Stimulated activated CD4-positive, alpha-beta T cell treated with anti-CD3 and anti-CD28 coated beads, Interleukin-1b, Interleukin-23, amount 100 ng/mL, for 1 hour (primary cell): ENCODE measurements at places on chromosomes 6 and 20.

- no peak for DNase-seq
These were observed 118.5 kb downstream of the SYCP2 start for GRCh38 chr20:59814840-59815340.

DNA sequence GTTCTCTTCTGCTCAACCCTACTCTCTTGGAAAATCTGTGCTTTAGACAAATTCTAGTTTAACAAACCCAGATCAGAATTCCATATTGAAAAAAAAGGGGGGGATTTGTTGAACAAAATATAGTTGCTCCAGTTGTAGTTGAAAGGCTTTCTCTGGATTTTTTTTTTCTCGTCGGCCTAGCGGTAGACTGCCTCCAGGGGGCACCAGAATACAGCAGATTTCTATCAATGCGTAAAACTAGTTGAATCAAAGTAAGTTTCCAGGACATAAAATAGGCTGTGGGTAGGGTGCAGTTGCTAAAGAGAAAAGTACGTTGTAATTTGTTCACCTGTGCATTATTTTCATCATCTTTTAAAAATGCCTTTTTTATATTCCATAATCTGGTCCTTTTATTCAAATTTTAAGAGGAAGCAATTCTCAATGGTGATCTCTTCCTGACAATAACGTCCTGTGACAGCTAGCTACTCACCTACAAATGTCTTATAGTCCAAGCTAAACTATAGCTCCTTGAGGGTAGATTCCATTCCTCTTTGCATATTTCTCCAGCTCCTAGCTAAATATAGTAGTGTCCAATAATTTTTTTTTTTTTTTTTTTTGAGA, 105.4 kb downstream of the PERP start:
- DNase-seq = peak; percentile 41

DNA sequence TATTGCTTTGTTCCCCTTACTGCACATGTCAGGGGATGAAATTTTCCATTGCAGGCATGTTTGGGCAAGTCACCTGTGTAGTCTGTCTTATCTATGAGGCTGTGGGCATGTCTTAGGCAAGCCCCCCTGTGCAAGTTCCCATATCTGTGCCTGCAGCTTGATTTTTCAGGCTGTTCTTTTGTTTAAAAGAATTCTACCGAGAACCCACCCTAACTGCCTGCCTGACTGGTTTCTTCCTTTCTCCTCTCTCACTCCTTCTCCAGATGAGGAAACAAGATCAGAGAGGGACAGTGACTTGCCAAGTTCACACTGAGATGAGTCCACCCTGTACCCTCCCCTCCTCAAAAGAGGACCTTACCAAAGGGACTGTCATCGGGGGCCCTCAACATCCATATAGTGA, 11.0 kb downstream of the TREML2 start:
- DNase-seq = no peak

DNA sequence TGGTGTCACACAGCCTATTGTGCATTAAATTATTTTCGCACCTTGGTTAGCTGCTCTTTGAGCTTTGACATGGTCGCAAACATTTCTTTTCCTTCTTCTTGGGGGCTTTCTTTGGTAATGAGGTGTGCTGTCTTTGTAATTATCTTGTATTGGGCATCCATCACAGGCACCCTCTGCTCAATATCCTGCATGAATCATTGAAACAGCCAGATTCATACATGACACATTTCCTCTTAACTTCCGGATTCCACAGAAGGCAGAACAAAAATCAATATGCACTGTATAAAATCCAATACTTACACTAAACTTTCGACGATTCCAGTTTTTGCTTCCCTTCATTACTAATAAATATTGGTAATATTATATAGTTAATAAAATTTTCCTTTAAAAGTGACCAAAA, 175.6 kb downstream of the SYNE1 start:
- no peak for DNase-seq

GRCh38 chr6:28001751-28002150, 44.7 kb downstream of the OR2B6 start:
- no peak for DNase-seq

- DNase-seq = no peak
These were observed 250.1 kb downstream of the TBX18 start for GRCh38 chr6:84514089-84514971.

GRCh38 chr6:130913120-130913519, 85.9 kb downstream of the SMLR1 start:
- DNase-seq = no peak

DNA sequence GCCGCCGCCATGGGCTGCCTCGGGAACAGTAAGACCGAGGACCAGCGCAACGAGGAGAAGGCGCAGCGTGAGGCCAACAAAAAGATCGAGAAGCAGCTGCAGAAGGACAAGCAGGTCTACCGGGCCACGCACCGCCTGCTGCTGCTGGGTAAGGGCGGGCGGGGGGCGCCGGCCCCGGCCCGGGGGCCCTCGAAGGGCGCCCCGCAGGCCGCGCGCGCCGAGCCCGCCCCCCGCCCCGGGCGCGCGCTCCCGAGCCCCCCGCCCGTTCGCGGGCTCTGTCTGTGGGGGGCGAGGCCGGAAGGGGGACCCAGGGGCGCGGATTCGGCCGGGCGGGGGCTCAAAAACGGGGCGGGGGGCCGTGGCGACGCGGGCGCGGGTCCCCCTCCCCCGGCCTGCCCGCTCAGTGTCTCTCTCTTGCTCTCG, 39.2 kb downstream of the GNAS start:
- no peak for DNase-seq

GRCh38 chr6:7899101-7899888, 11.3 kb downstream of the TXNDC5 start:
- DNase-seq = no peak

GRCh38 chr6:104251651-104252050, 608.1 kb downstream of the HACE1 start:
- DNase-seq = no peak

- no peak for DNase-seq
These were observed 26.6 kb upstream of the ELMO2 start for GRCh38 chr20:46433051-46433450.

GRCh38 chr20:51237278-51237677, 214.4 kb upstream of the KCNG1 start:
- no peak for DNase-seq
